ENCODE measurements at places on chromosomes 2 and 18.

DNA sequence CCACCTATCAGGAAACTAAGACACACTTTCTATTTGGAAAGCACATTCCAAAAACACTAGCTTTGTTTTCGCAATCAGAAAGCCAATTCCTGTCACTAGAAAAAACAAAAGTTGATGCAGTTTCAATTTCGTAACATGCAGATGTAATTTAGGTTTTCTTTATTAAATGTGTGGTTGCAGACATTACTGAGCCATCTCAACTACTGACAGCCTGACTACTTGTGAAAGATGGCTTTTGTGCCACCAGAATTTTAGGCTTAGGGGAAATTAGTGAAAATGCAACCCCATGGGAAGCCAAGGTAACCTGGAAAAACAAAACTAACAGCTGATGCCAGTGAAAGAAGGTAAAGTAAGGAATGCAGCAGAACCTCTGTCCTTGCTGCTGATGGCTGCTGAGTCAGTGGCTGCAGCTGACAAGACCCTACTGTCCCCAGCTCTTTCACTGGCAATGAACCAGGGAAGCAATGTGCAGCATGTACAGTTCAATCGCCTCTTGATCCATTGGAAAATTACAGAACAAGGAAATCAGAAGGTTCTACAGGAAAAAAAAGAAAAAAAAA, 34.9 kb downstream of the FEZ2 start:
- peak; percentile 53 for DNase-seq

GRCh38 chr2:47034973-47035609, 119.5 kb upstream of the MCFD2 start:
- no peak for DNase-seq

GRCh38 chr2:132038179-132038882, 123.4 kb downstream of the ANKRD30BL start:
- DNase-seq: no peak

GRCh38 chr2:231278868-231279267, 80.4 kb downstream of the ARMC9 start:
- DNase-seq: no peak

- DNase-seq: no peak
These were observed 277 bp upstream of the INPP1 start for GRCh38 chr2:190343089-190343535.

DNA sequence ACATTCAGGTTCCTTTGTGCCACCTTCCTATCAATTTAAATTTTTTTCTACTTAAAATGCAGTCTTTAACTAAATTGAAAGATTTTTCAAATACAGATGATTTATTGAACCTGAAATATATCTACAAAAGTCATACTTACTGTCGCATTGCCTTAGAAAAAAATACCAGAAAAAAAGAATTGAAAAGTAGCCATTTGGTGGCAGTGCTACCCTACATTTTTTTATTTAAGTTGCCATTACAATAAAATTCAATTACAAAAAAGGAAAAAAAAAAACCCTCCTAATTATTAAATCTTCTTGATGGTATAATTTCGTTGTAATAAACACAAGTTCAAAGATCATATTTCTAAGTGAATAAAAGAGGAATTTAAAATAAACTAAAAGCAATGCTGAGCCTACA, 43.4 kb downstream of the DSC3 start:
- DNase-seq: no peak

DNA sequence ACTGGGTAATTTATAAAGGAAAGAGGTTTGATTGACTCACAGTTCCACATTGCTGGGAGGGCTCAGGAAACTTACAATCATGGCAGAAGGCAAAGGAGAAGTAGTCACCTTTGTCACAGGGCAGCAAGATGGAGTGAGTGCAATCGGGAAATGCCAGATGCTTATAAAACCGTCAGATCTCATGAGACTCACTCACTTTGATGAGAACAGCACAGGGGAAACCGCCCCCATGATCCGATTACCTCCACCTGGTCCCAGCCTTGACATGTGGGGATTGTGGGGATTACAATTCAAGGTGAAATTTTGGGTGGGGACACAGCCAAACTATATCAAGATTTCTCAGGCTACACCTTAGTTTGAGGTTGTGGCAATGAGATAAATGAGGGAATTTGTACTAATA, 54.9 kb downstream of the AKAIN1 start:
- no peak for DNase-seq

GRCh38 chr2:8625399-8626300, 56.2 kb upstream of the ID2 start:
- no peak for DNase-seq

DNA sequence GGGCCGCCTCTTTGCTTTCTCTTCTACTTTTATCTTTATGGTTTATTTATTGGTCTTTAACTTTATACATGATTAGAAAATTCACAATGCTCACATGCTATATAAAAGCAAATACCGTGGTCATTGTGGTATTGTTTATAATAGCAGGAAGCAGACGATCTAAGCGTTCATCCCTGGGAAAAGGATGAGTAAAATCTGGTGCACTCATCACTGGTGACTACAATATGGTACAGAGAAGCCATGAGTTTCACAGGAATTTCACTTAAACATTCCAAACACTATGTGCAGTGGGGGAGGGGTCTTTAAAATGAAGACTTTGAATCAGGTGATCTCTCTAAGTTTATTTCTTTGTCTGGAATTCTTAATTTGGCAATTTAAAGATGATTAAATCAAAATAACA, 97.9 kb downstream of the SCN3A start:
- DNase-seq: no peak

DNA sequence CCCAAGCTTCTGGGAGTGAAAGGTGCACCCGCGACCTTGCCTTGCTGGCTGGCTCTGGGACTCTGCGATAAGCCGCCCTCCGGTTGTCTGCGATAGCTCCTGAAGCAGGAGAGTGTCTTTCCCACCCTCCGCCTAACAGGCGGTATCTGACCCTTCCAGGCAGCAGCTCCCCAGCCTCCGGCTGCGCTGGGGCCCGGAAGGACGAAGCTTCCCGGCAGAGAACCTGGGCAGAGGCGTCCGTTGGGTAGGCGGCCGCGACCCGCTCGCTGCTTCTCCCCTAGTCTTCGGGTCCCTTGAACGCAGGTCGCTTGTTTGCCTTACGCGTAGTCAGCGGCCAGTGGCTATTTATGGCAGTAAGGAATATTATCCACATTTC, 446 bp upstream of the RHBDD1 start:
- no peak for DNase-seq

GRCh38 chr2:158718851-158719250, 76.3 kb upstream of the DAPL1 start:
- DNase-seq: no peak

DNA sequence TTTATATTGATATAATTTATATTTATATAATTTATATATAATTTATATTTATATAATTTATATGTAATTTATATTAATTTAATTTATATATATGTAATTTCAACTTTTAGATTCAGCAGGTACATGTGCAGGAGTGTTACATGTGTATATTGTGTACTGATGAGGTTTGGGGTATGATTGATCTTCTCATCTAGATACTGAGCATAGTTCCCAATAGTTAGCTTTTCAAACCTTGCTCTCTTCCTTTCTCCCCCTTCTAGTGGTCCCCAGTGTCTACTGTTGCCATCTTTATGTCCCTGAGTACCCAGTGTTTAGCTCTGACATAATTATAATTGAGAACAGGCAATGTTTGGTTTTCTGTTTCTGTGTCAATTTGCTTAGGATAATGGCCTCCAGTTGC, 1335.3 kb upstream of the CDH2 start:
- DNase-seq: no peak

DNA sequence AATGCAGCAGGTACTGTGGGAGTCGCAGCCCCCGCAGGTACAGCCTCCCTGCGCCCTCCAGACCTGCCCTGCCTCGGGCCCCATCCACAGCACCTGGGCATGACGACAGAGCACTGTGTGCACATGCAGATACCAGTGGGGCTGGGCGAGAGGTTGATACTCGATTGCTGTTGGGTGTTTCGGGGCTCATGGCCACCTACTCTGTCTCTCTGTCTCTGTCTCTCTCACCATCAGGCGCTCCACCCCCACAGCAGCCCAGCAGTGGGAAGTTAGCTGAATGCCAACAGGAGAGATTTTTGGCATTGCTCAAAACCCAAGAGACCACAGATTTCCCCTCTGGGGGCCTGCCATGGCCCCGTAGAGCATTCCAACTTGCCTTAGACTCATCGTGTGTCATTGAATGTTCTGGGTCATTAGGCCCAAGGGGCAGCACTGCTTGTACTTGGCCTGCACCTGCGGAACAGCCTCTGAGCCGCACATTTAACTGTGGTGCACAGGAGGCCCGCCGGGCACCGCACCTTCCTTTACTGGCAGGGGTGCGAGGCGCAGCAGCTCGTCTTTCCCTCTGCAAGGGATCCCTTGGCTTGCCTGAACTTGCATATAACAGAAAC, 18.8 kb downstream of the KCNIP3 start:
- DNase-seq: peak; percentile 62

GRCh38 chr2:2324119-2324518, 7.0 kb downstream of the MYT1L start:
- DNase-seq: no peak

All from epithelial cell of esophagus (primary cell).